CD4-positive, alpha-beta T cell treated with Interferon alpha-2 for 1 hour (primary cell): ENCODE measurements at places on chromosomes 7 and 10.

- no peak for DNase-seq
These were observed 55.7 kb upstream of the MKX start for GRCh38 chr10:27801171-27801785.

DNA sequence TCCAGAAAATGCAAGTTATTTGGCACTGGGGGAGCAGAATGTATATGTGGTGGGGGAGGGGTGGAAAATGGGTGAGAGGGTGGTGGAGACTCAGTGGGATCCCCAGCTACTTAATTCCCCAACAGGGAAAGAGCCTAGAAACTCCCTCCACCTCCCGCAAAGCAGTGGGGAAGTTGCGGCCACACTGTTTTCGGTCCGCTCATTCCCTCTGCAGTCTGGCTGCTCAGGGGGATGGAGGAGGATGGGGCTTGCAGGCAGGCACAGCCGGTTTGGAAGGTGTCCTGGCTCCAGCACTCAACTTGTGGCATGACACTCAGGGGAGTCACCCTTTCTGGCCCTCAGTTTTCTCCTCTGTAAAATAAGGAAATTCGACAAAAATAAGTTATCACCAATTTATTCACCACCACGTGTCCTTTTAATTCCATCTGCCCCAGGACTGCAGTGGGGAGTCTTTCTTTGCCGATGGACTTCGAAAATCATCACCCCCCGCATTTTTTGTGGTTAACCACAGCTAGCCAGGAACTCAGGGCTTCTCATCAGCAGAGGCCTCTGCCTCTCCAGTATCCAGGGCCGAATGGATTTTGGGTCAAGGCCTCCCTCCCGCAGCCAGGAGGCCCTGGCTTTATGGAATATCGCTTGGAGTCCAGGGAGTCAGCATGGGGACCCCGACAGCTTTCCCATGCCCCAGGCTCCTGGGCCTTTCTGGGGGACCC is 1.6 kb upstream of the HTRA1 start:
- no peak for DNase-seq

GRCh38 chr7:27916372-27916771 is 176.4 kb downstream of the TAX1BP1 start:
- DNase-seq = no peak

- DNase-seq = no peak
These were observed 147.8 kb upstream of the UNC5B start for GRCh38 chr10:71064413-71065118.

DNA sequence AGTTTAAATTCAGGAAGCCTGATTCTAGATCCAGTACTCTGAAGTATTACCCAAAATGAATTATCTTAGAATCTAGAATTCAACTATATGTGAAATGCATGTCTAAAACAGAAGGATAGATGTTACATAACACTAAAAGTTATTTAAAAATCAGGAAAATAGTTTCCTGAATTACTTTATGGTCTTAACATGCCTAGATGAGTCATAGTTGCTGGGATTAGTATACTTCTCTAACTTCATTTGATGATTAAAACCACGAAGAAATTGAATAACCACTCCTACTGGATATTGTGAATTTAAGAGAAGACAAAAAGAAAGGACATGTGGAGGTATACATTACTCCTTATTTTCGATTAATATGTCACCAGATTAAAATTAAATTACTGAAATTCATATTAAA is 65.5 kb downstream of the ATAD1 start:
- DNase-seq = no peak

DNA sequence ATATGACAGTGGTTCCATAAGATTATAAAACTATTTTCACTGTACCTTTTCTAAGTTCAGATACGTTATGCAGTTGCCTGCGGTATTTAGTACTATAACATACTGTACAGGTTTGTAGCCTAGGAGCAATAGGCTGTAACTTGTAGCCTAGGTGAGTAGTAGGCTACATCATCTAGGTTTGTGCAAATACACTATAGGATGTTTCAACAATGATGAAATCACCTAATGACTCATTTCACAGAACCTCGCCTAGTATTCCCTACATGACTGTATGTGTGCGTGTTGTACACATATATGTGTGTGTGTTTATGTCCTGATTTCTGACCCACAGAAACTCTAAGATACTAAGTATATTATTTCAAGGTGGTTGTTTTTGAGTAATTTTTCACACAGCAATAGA is 139.0 kb downstream of the HERPUD2 start:
- DNase-seq = no peak
